ENCODE measurements at places on chromosomes 5 and 9.

DNA sequence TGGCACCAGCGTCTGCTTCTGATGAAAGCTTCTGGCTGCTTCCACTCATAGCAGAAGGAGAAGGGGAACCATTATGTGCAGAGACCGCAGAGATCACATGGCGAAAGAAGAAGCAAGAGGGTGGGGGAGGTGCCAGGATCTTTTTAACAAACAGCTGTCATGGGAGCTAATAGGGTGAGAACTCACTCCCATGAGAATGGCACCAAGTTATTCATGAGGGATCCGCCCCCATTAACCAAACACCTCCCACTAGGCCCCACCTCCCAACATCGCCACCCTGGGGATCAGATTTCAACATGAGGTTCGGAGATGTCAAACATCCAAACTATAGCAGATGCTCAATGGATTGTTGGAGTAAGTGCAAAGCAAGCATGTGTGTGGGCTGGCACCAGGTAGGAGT, 125.8 kb upstream of the SLIT3 start:
- peak; percentile 18 for ATAC-seq

DNA sequence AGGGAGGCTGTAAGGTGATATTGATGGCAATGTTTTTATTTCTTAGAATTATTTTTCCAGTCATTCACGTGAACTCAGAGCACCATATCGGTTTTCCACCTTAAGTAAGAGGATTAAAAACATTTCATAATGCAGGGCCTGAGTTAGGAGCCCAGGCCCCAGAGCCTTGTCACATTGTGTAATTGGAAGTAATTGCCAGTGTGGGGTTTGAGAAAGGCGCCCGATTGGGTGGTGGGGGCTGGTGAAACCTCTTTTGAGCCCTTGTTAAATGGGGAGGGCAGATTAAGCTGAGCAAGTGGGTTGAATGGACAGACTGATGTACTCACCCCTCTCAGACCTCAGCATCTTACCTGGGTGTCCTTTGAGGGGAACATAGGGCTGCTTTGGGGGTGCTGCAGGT, 116.7 kb upstream of the PITX1 start:
- no peak for ATAC-seq

- no peak for ATAC-seq
These were observed 18.6 kb downstream of the FGD3 start for GRCh38 chr9:92965759-92966517.

- ATAC-seq = peak; percentile 49
These were observed 119.0 kb downstream of the SV2C start for GRCh38 chr5:76202182-76202581.

Data from stimulated activated memory B cell treated with anti-CD40 and anti-IgM and Interleukin-4, amounts not matched to agents 10 μg/mL and 1 μg/mL and 100 μg/mL, for 72 hours (primary cell).